ENCODE measurements at places on chromosomes 2 and 18.

GRCh38 chr2:224545884-224546644 is 39.1 kb downstream of the CUL3 start:
- DNase-seq, result no peak

GRCh38 chr18:10414293-10414842 is 40.1 kb upstream of the APCDD1 start:
- no peak for DNase-seq

- DNase-seq, result no peak
These were observed 112.3 kb downstream of the ARHGAP15 start for GRCh38 chr2:143241403-143242088.

DNA sequence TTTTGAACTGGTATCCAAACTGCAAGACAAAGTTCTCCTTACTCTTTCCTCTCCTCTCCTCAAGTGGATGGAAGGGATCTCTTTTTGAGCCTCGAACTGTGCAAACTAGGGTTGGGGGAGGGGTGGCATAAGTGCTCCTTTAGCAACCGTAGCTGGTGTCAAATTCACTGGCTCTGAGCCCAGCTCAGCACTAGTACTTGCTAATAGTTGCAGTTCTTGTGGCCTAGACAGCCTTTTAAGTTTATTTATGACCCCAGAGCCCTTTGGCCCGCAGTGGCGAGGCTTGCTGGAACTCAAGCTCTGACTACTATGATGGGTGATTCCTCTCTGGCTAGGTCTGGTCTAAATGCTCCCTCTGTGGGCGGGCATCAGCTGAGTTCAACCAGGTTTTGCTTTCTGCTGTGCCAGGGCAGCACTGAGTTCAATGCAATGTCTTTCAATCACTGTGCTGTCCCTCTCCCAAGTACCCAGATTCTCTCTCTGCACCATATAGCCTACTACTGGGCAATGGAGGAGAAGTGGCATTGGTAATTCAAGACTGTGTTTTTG is 528.4 kb upstream of the SYT4 start:
- no peak for DNase-seq

All from GM12864 (cell line).